T-helper 17 cell (primary cell): ENCODE measurements at places on chromosomes 5 and 9. TPM values are rescaled to one million over a fixed set of nuclear protein-coding genes. Genes with fewer than 3 reads are reported as not detected.

The CYLC2 gene
- total RNA-seq: not detected

- peaks cover 57% of the 10 kb centered on the region for H3K4me1 ChIP-seq
- H3K36me3 ChIP-seq: no peaks in the 10 kb centered on the region
- H3K27me3 ChIP-seq: no peaks in the 10 kb centered on the region
- DNase-seq: no peak
- H3K27ac ChIP-seq: peak overlapping the region; percentile 84
- H3K4me3 ChIP-seq: no peak overlapping the region
Observed at GRCh38 chr9:70408393-70409040, 5.9 kb downstream of the KLF9 start.

GRCh38 chr5:137583129-137583528 is 84.0 kb upstream of the SPOCK1 start:
- no peaks in the 10 kb centered on the region for H3K36me3 ChIP-seq
- H3K27me3 ChIP-seq: peaks cover 42% of the 10 kb centered on the region

The CDO1 gene
- total RNA-seq: not detected

The SLC36A2 gene
- not detected for total RNA-seq

The IFT74 gene
- 4.7 TPM for total RNA-seq

DNA sequence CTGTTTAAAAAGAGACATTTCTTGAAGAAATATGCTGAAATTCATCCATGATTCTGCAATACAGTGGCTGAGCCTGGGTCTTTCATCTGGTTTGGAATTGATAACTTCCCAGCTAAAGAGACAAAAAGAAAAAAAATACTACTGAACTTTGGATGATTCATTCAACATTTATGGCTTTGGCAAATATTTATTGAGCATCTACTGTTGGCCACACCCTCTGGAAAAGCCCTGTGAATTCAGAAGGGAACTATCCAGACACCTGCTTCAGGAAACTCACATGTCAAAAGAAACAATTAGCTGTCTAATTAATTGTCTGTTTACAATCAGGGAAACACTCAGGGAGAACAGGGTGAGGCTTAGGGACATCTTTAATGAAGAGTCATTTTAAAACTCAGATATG is 17.8 kb upstream of the ZNF622 start:
- peaks cover 19% of the 10 kb centered on the region for H3K4me1 ChIP-seq
- H3K27me3 ChIP-seq: no peaks in the 10 kb centered on the region
- no peaks in the 10 kb centered on the region for H3K36me3 ChIP-seq
- no peak overlapping the region for H3K27ac ChIP-seq
- no peak for DNase-seq

The PRR16 gene
- total RNA-seq: not detected

The CTSL gene
- total RNA-seq: 3.4 TPM

DNA sequence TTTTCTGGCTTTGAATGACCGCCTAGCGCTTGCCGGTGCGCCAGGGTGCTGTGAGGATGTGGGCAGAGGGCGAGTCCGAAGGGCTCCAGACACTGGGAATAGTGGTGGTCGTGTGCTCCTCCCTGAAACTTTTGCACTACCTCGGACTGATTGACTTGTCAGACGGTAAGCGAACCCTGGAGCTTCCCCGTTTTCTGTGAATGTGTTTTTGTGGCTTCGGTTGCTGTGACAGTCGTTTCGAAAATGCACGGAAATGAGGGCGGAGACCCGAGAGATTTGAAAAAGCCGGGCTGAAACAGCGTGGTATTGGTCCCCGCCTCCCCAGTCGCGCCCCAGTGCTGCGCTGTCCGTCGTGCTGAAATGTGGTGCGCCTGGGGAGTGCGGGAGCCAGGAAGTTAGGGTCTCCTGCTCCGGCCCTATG is 102.5 kb upstream of the GABRP start:
- no peaks in the 10 kb centered on the region for H3K36me3 ChIP-seq
- no peak overlapping the region for H3K27ac ChIP-seq
- H3K27me3 ChIP-seq: peaks cover 48% of the 10 kb centered on the region
- H3K4me3 ChIP-seq: no peak overlapping the region

- H3K27ac ChIP-seq: no peak overlapping the region
- peaks cover 7% of the 10 kb centered on the region for H3K27me3 ChIP-seq
- H3K4me1 ChIP-seq: peaks cover 2% of the 10 kb centered on the region
- DNase-seq: no peak
Observed at GRCh38 chr5:111930449-111930848, 173.5 kb upstream of the NREP start.

The FAM221B gene
- not detected for total RNA-seq
